Fibroblast of lung (primary cell): ENCODE measurements at places on chromosomes 2 and 18. TPM values are rescaled to one million over a fixed set of nuclear protein-coding genes. Genes with fewer than 3 reads are reported as not detected.

GRCh38 chr2:207833251-207833751 lies 63.6 kb upstream of the FZD5 start:
- DNase-seq = no peak

GRCh38 chr18:13308369-13308768 lies 89.8 kb downstream of the LDLRAD4 start:
- DNase-seq = no peak

DNA sequence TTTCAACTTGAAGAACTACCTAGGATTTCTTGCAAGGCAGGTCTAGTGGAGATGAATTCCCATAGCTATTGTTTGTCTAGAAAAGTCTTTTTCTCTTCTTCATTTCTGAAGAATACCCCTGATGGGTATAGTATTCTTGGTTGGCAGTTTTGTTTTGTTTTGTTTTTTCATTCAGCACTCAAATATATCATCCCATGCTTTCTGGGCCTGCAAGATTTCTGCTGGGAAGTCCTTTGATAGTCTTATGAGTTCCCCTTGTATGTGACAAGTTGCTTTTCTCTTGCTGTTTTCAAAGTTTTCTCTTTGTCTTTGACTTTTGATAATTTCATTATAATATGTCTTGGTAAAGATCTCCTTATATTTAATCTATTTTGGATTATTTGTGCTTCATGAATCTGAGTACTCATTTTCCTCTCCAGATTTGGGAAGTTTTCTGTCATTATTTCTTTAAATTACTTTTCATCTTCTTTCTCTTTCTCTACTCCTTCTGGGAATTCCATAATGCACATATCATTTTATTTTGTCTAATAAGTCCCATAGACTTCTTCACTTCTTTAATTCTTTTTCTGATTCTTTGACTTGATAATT lies 101.5 kb downstream of the DSC3 start:
- DNase-seq = no peak

Gene COLEC12
- total RNA-seq = 24.8 and 60.6 TPM in 2 replicates

Gene SPAST
- 22.6 and 30.8 TPM in 2 replicates for total RNA-seq
